ENCODE measurements at places on chromosomes 7 and 10. TPM values are rescaled to one million over a fixed set of nuclear protein-coding genes. Genes with fewer than 3 reads are reported as not detected.

Gene NKX2-3
- total RNA-seq = not detected

Gene R3HCC1L
- 34.1 TPM for total RNA-seq

Gene PARP12
- total RNA-seq = 19.5 TPM

Gene PHKG1
- 4.7 TPM for total RNA-seq

Gene TMEM229A
- 1.9 TPM for total RNA-seq

Gene ZNHIT1
- 52.2 TPM for total RNA-seq

Gene TUBB8
- not detected for total RNA-seq

Gene ZNF488
- total RNA-seq = 7.5 TPM

Gene RAB19
- total RNA-seq = 0.93 TPM

Gene MALRD1
- total RNA-seq = 6.2 TPM

Gene FANK1
- 3.1 TPM for total RNA-seq

Gene DOCK1
- 77.0 TPM for total RNA-seq

Gene GIMAP7
- 4.1 TPM for total RNA-seq

Gene EXOC6
- 53.5 TPM for total RNA-seq

Gene SNX10
- total RNA-seq = 28.5 TPM

Gene PITX3
- 2.1 TPM for total RNA-seq

Gene GIMAP1
- 1.9 TPM for total RNA-seq

Gene GHRHR
- not detected for total RNA-seq

Gene HMX3
- 1.1 TPM for total RNA-seq

Gene RHOBTB1
- 41.4 TPM for total RNA-seq

Gene PRLHR
- total RNA-seq = not detected

Gene IGFBP3
- total RNA-seq = 105 TPM

Gene ZWINT
- total RNA-seq = 16.4 TPM

Gene KEL
- 5.1 TPM for total RNA-seq

Gene CCL24
- total RNA-seq = not detected

Gene BTAF1
- total RNA-seq = 106 TPM

Gene IL6
- total RNA-seq = not detected

Gene MDFIC
- total RNA-seq = 48.0 TPM
